ENCODE measurements at places on chromosomes 16 and 17.

DNA sequence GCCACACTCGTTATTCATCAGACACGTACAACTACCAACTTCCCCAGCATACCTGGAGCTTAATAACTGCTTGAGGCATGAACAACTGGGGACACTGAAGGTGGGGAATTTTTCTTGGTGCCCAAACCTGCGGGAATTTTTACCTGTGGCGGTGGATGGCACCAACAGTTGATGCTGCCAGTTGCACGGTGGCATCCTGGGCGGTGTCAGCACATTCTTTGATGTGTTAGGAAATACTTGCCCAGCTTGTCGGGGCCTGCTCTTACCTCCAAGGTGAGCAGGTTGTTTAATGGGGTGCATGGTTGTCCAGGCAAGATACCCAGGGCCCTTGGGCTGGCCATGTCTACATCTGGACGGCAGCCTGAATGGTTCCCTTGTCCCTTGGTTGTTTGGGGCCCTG lies 79.6 kb downstream of the CRISPLD2 start:
- DNase-seq = no peak

DNA sequence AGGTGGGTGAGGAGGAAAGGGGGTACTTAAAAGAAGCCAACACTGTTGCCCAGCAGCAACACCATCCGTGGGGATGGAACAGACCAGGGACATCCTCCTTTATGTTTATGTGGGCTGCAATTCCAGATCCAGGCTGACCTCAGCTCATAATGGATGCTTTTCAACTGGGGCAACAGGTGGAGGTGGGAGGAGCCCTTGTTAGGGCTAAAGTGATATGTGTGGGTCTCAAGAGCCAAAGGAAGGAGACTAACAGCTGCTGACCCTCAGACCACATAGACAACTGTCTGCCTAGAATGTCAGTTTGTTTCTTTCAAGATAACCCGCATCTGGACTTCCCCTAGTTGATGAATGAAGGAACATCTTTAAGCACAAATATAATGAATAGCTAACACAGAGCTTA lies 2.0 kb upstream of the INPP5K start:
- DNase-seq = no peak

DNA sequence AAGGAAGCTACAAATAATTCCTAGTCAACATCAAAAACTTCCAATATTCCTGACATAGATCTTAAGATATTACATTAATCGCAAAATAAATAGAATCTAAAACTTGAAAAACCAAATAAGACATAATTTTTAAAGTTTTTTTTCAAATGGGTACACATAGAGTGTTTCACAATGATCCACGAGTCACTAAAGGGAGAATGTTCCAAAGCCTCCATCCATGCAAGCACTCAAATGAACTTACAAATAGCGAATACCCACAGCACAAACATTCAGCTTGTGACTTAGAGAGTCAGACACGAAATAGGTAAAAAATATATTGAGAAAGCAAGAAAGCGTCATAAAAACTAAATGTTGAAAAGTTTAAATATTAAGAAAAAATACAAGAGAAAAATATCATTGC lies 65.7 kb downstream of the CEP112 start:
- no peak for DNase-seq

DNA sequence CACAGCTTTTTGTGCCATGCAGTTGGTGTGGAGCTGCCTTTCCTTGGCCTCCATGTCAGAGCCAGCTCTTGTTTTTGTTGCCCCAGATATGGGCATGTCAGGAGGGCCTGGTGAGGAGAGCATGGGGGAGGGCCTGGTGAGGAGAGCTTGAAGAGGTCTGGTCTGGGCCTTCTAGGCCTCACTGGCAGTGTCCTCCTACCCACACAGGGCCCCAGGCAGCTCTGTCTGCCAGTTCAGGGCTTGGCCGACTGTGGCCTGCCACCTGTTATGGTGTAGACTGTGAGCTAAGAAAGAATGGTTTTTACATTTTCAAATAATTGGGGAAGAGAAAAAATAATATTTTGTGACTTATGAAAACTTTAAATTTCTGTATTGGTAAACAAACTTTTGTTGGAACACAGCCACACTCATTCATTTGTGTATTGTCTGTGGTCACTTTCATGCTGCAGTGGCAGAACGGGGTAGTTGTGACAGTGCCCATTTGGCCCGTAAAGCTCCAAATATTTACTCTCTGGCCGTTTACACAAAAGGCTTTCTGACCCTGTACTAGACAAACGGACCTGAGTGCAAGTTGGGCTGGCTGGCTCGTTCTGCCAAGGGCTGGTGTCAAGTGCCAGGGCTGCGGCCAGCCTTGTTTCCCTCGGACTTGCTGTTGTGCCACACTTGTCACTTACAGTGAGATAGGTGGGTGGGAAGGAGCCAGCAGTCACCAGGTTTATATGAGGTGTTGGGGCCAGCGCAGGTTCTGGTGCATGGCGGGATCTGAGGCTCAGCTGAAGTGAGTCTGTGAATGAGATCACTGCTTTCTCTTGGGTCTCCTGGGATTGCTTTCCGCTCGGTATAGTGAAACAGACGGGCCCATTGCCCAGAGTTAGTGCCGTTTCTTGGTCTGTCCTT lies 18.2 kb downstream of the PGS1 start:
- no peak for DNase-seq

DNA sequence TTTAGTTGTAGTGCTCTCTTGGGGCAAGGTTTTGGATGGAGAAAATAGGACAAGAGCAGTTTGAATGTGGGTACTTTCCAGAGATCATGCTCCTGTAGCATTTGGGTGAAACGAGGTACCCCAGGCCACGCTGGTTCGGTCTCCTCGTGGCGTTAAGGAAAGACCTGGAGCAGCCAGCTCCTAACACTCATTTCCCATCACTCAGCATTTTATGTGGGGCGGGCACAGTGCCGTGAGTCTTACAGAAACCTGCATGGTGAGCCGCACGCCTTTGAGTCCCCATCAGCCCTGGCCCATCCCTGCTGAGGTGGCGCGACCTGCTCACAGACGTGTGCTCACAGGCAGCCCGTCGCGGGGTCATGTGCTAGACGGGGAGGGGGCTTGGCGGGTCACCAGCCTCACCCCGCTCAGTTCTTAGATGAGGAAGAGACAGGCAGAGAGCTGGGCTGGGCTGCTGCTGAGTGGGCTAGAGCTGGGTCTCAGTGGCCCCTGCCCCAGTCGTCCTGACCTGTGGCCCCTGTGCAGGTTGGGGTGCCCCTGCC lies 37.3 kb downstream of the TBCD start:
- DNase-seq = no peak

DNA sequence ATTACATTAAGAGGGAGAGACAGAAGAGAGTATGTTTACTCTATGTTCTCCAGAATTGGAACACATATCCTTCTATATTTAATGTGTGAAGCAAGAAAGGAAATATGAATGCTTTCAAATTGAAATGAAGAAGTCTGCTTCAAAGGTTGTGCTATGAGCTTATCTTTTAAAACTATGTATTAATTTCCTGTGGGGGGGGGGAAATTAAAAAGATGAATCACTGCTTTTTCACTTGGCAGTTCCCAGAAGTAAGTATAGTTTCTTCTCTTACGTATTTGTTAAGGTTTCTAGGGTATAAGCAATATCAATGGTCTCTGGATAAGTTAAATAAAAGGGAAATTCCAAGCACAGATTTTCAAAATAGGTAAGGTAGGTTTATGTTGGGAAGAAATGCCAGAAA lies 7.0 kb downstream of the TERF2 start:
- no peak for DNase-seq

- DNase-seq = no peak
Measured at GRCh38 chr17:79073706-79074088, 927 bp upstream of the ENGASE start.

GRCh38 chr16:14203166-14203565 lies 132.0 kb downstream of the MRTFB start:
- DNase-seq = no peak

- no peak for DNase-seq
Measured at GRCh38 chr16:87183647-87184046, 133.5 kb downstream of the C16orf95 start.

GRCh38 chr16:64687786-64688185 lies 434.1 kb downstream of the CDH11 start:
- no peak for DNase-seq

DNA sequence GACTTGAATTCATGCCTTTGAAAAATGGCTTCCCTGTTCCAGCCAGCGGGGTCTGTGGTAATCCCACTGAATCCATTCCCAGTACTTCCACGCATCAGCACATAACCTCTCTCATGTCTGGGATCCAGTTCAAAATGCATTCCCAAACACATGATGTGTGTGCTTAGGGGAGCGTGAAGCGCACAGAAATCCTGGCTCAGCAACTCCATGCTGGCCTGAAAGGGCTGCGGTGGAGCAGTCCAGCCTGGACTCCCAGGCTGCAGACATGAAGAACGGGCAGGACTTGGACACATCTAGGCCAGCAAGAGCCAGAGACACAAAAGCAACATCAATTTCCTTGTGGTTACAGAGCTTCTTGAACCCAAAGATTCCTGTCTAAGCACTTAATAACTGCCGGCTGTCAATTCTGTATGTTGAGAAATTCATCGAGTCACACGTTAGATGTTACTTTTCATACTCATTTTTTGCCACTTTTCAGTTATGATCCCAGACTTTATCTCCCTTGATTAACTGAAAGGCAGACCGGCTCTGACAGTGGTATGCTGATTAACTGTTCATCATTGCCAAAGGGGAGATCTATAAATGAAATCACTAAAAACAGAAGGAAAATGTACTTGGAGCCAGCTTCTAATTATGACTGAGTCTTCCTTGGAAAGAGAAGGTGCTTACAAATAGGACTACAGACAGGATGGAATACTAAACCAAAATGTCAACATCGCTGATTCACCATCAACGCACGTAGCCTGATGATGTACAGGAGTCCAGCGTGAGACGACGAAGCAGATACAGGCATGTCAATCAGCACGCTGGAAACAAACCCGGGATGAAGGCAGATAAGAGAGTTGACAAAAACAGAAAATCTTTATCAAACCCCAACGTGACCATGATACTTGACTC lies 23.0 kb downstream of the NSMCE1 start:
- DNase-seq = no peak

DNA sequence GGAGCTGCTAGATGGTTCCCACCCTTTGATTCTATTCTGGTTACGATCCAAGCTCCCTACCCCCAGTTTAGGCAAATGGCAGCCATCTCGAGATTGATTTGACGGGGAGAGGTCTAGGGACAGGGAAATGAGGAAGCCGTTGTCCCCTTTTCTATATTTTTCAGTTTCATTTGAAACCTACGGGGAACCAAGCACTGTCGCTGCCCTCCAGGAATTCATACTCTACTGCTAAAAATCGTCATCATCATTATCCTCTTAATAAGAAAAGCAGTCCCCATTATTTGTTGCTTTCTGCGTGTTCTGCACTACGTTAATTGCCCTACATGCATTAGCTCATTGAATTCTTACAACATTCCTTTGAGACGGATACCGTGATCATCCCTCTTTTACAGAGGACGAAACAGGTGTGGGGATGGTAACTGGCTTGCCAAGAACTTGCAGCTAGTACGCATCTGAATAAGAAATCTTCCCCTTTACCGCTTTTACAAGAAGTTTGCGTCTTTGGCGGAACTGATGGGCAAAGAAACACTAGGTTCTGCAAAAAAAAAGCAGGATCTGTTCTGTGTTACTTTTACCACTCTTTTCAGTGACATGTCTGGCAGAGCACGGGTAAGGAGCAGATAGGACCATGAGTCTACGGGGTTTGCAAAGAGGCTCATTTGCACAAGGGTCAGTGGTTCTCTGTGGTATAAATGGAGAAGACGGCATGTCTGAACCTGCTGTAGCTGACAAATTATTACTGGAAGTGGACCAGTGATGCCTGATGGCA lies 1.1 kb downstream of the CCP110 start:
- no peak for DNase-seq

GRCh38 chr17:29084541-29085146 lies 41.7 kb downstream of the PIPOX start:
- DNase-seq = no peak

GRCh38 chr17:78359997-78360370 lies at the start of gene SOCS3:
Gene SOCS3 (minus strand): TSS chr17:78360077. CDS start chr17:78359095, 982 bp downstream.
- DNase-seq = peak; percentile 97

GRCh38 chr16:85820604-85821372 lies 21.3 kb downstream of the COX4I1 start:
- no peak for DNase-seq

GRCh38 chr16:49049191-49049590 lies 232.4 kb downstream of the CBLN1 start:
- DNase-seq = no peak

DNA sequence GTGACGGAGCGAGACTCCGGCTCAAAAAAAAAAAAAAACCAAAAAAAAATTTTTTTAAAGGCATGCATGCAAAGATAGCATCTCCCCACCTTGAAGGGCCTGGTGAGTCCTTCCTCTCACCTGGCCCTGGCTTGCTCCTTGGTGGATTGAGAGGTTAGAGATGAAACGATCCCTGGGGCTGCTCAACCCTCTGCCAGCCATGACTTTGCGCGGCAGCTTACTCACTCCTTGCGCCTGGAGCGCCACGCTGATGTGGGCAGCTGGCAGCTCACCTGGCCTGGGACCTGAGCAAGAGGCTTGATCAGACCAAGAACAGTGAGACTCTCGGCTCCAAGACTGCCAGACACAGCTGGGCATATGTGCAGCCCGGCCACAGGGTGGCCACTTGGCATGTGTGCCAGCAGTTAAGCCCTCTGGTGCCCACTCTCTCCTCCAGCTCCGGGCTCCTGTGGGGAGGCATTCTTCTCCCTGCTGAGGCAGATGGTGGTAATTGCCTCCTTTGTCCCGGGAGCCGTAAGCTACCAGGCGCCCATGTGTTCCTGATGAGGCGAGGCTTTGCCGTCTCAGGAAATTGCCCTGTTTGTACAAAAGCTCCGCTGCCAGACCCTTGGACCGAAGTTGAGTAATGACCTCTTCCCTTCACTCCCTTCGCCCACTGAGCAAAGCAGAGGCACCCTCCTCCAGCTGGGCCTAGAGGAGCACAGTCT lies 5.1 kb upstream of the EVPL start:
- no peak for DNase-seq

DNA sequence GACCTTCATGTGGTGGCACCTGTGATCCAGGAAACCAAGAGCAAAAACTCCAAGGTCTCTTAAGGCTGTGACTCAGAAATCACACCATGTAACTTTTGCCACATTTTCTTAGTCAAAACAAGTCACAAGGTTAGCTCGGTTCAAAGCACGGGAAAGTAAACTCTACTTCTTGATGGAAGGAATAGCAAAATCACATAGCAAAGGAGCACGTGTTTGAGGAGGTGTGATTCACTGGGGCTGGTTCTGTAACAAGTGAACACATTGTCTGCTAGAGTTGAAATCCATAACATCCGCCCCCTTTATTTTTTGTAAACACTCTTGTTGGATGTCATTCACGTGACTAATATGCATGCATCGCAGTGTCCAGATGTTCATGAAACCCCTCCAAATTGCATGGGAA lies 415.0 kb upstream of the MAF start:
- no peak for DNase-seq

DNA sequence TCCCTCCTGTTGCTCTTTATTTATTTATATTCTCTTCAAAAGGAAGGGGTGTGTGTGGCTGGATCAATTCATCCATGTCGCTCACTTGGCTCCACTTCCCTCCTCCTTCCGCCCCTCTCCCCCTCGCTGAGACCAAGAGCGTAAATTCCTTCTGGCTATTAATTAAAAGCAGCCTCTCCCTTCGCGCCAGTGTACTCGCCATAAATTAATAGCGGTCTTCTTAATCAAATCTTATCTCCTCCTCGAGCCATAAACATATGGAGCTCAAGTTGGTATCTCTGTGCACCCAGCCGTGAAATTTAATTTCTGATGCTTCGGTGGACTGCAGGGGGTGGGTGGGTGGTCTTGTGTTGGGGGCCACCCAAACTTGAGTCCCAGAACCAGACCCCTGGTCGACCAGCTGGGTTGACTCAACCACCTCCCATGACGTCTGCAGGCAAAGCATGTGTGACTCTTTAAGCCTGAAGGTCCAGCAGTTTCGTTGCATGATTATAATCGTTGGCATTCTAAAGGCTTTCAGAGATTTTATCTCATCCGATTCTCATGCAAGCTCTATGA lies 57.9 kb downstream of the SDK2 start:
- DNase-seq = no peak

- DNase-seq = no peak
Measured at GRCh38 chr17:42530952-42531454, 5.0 kb upstream of the NAGLU start.

All from CD4-positive, alpha-beta T cell treated with Interleukin-17A for 1 hour (primary cell).